T-helper 17 cell (primary cell): ENCODE measurements at places on chromosomes 3 and 15.

GRCh38 chr15:31106495-31107300, 5.2 kb upstream of the TRPM1 start:
- no peak overlapping the region for H3K4me3 ChIP-seq
- H3K27me3 ChIP-seq: peaks cover 10% of the 10 kb centered on the region
- peaks cover 4% of the 10 kb centered on the region for H3K36me3 ChIP-seq
- H3K27ac ChIP-seq: no peak overlapping the region

DNA sequence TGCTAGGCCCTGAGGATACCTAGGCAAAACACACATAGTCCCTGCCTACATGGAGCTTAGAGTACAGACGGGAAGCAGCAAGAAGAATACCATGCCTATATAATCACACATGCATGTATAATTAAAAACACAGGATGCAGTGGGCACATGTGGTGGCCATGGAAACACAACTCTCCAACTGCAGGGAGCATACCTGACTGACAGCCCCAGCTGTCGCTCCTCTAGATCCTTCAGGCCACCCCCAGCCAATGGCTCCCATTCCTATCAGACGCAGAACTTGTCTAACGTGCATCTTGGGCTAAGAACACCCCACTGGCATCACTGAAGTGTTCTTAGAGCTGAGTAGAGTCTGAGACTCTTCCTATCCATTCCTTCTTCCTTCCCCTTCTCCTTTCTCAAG, 125.5 kb upstream of the FRMD4B start:
- H3K4me3 ChIP-seq: no peak overlapping the region
- H3K4me1 ChIP-seq: no peaks in the 10 kb centered on the region
- no peak for DNase-seq
- H3K36me3 ChIP-seq: no peaks in the 10 kb centered on the region

DNA sequence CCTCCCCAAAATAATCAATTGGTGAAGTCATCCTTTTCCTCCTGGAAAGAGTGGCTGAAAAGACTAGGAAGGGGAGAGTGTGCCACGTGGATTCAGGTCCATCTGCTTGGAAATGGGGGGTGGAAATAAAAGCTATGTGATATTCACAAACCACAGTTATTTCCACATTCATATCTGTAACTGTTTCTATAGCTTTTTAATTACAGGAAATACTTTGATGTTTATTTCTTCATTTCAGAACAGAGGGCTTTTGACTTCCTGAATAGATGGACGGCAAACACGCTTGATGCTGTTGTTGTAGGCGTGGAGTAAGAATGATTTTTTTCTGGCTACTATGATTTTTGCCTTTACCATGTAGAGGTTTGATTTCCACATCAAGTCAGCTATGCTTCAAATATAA, 10.1 kb downstream of the AADACL2 start:
- no peak for DNase-seq
- no peaks in the 10 kb centered on the region for H3K4me1 ChIP-seq
- peaks cover 18% of the 10 kb centered on the region for H3K27me3 ChIP-seq
- H3K4me3 ChIP-seq: no peak overlapping the region
- no peaks in the 10 kb centered on the region for H3K36me3 ChIP-seq

DNA sequence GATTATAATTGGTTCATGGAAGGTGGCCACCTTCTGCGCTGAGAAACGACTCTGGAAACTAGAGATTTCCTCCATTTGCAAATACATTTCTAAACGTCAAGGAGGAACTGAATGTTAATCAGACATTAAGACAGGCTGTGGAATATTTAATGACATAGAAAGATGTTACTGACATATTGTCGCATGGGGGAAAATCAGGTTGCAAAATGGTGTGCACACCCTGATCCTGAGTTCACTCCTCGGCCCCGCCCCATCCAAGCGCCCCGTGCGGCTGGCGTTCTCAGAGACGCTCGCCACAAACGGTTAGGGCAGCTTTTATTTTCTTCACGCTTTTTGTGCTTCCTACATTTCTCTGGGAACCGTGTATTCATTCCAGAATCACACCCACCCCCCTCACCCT, 10.7 kb downstream of the H1-8 start:
- H3K27me3 ChIP-seq: peaks cover 5% of the 10 kb centered on the region
- H3K4me3 ChIP-seq: peak overlapping the region; percentile 55
- no peak for DNase-seq
- no peaks in the 10 kb centered on the region for H3K36me3 ChIP-seq
- H3K27ac ChIP-seq: peak overlapping the region; percentile 85
- peaks cover 20% of the 10 kb centered on the region for H3K4me1 ChIP-seq

GRCh38 chr15:96335411-96336024, 5.0 kb downstream of the NR2F2 start:
- peaks cover 9% of the 10 kb centered on the region for H3K36me3 ChIP-seq
- DNase-seq: no peak
- H3K27me3 ChIP-seq: peaks cover 64% of the 10 kb centered on the region
- no peak overlapping the region for H3K27ac ChIP-seq
- no peak overlapping the region for H3K4me3 ChIP-seq

- DNase-seq: no peak
- H3K4me3 ChIP-seq: no peak overlapping the region
- H3K36me3 ChIP-seq: no peaks in the 10 kb centered on the region
- peaks cover 8% of the 10 kb centered on the region for H3K4me1 ChIP-seq
- no peaks in the 10 kb centered on the region for H3K27me3 ChIP-seq
Measured at GRCh38 chr15:76976572-76977270, 18.2 kb upstream of the PSTPIP1 start.

GRCh38 chr3:25678581-25678980, 13.9 kb upstream of the TOP2B start:
- no peak overlapping the region for H3K27ac ChIP-seq
- no peaks in the 10 kb centered on the region for H3K4me1 ChIP-seq
- H3K27me3 ChIP-seq: peaks cover 16% of the 10 kb centered on the region

DNA sequence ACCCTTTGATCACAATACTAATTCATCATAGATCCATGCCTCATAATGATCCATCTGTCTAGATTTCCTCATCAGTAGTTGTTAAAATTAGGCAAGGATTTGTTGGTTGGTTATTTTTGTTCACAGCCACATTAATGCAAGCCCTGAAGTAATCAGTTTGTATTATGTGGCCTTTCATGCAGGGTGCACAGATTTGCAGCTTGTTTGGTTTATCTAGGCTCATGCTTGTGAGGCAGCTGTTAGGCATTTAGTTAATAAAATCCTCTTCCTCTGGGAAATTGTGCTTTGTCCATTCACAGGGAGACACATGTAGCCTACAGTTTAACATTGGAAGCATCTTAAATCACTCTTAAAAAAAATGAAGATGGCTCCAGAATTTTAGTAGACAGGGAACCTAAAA, 162.8 kb upstream of the ZNF385D start:
- no peak overlapping the region for H3K4me3 ChIP-seq
- no peaks in the 10 kb centered on the region for H3K4me1 ChIP-seq
- H3K27ac ChIP-seq: no peak overlapping the region
- no peak for DNase-seq

GRCh38 chr3:137854533-137855261, 90.6 kb downstream of the SOX14 start:
- no peaks in the 10 kb centered on the region for H3K27me3 ChIP-seq
- no peak overlapping the region for H3K27ac ChIP-seq
- H3K4me1 ChIP-seq: no peaks in the 10 kb centered on the region
- DNase-seq: no peak
- no peaks in the 10 kb centered on the region for H3K36me3 ChIP-seq
- no peak overlapping the region for H3K4me3 ChIP-seq

DNA sequence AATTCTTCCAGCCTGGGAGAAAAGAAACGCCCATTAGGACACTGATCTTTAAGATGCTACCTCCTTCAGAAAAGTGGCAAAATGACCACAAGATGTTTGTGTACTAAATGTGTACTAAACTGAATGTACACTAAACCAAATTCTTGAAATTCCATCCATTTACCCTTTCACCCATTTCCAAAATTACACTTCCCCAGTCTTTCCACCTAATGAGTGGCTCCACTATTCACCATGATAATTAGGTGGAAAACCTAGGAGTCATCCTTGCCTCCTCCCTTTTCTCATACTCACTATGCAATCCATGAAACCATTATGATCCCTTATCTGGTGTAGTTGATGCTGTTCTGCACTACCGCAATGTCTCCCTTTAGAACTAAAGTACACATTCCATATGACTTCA, 452.1 kb upstream of the THBS1 start:
- H3K27ac ChIP-seq: no peak overlapping the region
- H3K36me3 ChIP-seq: no peaks in the 10 kb centered on the region
- H3K4me1 ChIP-seq: no peaks in the 10 kb centered on the region
- H3K27me3 ChIP-seq: peaks cover 27% of the 10 kb centered on the region

DNA sequence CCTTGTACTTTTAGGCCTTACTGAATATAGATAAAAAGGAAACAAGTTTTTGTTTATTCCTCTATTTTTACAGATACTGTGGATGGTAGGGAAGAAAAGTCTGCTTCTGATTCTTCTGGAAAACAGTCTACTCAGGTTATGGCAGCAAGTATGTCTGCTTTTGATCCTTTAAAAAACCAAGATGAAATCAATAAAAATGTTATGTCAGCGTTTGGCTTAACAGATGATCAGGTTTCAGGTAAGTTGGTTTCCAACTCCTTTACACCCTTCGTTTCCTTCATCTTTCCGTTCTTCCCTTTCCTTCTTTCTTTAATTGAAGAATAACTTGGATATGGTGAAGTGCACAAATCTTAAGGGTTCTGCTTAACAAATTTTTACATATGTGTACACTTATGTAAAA, 23.1 kb downstream of the TFG start:
- H3K27me3 ChIP-seq: no peaks in the 10 kb centered on the region
- DNase-seq: no peak
- H3K4me1 ChIP-seq: peaks cover 22% of the 10 kb centered on the region

DNA sequence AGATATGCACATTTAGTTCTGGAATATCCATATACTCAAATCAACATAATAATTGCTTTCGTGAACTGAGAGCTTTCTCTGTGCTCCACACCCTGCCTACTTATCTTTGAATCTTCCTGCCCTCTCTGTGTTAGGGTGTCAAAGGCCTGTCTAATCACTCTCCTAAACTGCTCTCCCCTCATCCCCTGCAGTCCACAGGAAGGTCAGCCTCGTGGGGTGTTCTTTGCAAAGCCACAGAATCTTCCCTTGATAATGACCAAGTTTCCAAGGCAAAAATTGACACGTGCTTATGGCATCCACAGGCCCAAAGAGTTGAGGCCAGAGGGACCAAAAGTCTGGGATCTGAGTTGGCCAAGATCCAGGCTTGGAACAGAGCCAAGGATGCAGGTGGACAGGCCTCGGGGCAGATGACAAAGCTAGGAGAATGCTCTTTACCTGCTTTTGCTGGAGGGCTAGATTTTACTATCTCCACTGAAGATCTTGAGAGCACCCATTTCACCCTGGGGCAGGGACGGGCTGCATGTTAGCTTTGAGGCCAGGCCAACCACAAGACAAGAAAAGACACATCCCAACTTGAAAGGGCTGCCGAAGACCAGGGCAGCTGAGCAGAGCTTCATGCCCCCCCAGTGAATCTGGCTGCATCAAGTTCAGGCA, 20.4 kb downstream of the BHLHE40 start:
- no peak overlapping the region for H3K4me3 ChIP-seq
- no peaks in the 10 kb centered on the region for H3K36me3 ChIP-seq
- peaks cover 26% of the 10 kb centered on the region for H3K4me1 ChIP-seq
- no peak overlapping the region for H3K27ac ChIP-seq
- H3K27me3 ChIP-seq: no peaks in the 10 kb centered on the region

- DNase-seq: peak; percentile 26
- H3K27ac ChIP-seq: no peak overlapping the region
- no peak overlapping the region for H3K4me3 ChIP-seq
- no peaks in the 10 kb centered on the region for H3K4me1 ChIP-seq
Measured at GRCh38 chr15:82663186-82663600, 16.0 kb upstream of the CPEB1 start.

DNA sequence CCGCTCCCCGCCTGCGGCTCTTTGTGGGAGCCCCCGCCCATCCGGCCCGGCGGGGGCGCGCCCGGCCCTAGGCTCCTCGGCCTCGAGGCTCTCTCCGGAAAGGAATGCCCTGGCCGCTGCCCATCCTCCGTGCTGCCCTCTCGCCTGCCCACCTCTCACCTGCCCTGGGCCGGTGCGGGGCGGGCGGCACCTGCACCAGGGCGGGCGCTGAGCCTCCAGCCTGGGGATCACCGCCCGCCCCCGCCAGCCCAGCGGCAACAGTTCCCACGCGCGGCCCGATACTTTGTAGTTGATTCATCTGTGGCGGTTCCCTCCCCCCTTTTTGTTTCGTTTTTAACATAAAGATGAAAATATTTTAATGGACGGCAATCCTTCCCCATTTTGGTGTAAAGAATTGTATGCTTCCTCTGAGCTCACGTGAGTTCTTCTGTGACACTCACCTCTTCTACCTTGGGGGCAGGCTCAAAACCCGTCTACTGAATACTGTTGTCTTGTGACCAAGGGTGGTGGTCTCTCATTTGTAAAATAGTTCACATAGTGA, 1.9 kb downstream of the KLF13 start:
- H3K27ac ChIP-seq: peak overlapping the region; percentile 93
- peak overlapping the region; percentile 98 for H3K4me3 ChIP-seq
- no peaks in the 10 kb centered on the region for H3K27me3 ChIP-seq
- peaks cover 54% of the 10 kb centered on the region for H3K4me1 ChIP-seq
- peaks cover 8% of the 10 kb centered on the region for H3K36me3 ChIP-seq
- DNase-seq: peak; percentile 56

- no peak overlapping the region for H3K4me3 ChIP-seq
- no peak for DNase-seq
- H3K4me1 ChIP-seq: no peaks in the 10 kb centered on the region
Measured at GRCh38 chr3:12139111-12139511, 19.6 kb downstream of the TIMP4 start.

DNA sequence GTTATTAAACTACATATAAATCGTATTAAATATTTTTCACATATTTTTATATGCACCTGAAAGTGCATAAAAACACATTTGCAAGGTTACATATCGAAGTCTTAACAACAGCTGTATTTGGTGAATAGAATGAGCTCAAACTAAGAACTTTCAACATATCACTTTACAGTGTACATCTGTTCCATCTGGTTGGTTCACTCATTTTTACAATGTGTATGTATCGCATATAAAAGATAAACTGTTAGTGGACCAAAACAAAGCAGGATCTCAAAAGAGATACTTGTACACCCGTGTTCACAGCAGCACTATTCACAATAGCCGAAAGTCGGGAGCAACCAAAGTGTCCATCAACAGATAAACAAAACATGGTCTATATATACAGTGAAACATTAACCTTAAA, 55.8 kb downstream of the TBL1XR1 start:
- H3K36me3 ChIP-seq: no peaks in the 10 kb centered on the region
- peak overlapping the region; percentile 86 for H3K27ac ChIP-seq
- H3K27me3 ChIP-seq: no peaks in the 10 kb centered on the region
- DNase-seq: no peak
- peak overlapping the region; percentile 63 for H3K4me3 ChIP-seq
- peaks cover 57% of the 10 kb centered on the region for H3K4me1 ChIP-seq

- H3K4me1 ChIP-seq: no peaks in the 10 kb centered on the region
- DNase-seq: no peak
- no peak overlapping the region for H3K4me3 ChIP-seq
- H3K27me3 ChIP-seq: peaks cover 22% of the 10 kb centered on the region
Measured at GRCh38 chr3:13702286-13702685, 153.4 kb downstream of the FBLN2 start.

GRCh38 chr3:3842356-3842755, 43.1 kb downstream of the LRRN1 start:
- H3K27ac ChIP-seq: no peak overlapping the region
- H3K4me1 ChIP-seq: no peaks in the 10 kb centered on the region
- H3K27me3 ChIP-seq: no peaks in the 10 kb centered on the region
- no peaks in the 10 kb centered on the region for H3K36me3 ChIP-seq
- no peak overlapping the region for H3K4me3 ChIP-seq

GRCh38 chr15:99076555-99077308, 28.1 kb upstream of the SYNM start:
- peaks cover 36% of the 10 kb centered on the region for H3K27me3 ChIP-seq
- H3K4me1 ChIP-seq: peaks cover 2% of the 10 kb centered on the region
- DNase-seq: no peak
- peaks cover 2% of the 10 kb centered on the region for H3K36me3 ChIP-seq

GRCh38 chr3:176663837-176664831, 533.1 kb downstream of the TBL1XR1 start:
- no peak overlapping the region for H3K4me3 ChIP-seq
- H3K4me1 ChIP-seq: no peaks in the 10 kb centered on the region
- DNase-seq: no peak
- H3K27ac ChIP-seq: no peak overlapping the region
- no peaks in the 10 kb centered on the region for H3K27me3 ChIP-seq
- H3K36me3 ChIP-seq: no peaks in the 10 kb centered on the region
